ENCODE measurements at places on chromosomes 7 and 10.

DNA sequence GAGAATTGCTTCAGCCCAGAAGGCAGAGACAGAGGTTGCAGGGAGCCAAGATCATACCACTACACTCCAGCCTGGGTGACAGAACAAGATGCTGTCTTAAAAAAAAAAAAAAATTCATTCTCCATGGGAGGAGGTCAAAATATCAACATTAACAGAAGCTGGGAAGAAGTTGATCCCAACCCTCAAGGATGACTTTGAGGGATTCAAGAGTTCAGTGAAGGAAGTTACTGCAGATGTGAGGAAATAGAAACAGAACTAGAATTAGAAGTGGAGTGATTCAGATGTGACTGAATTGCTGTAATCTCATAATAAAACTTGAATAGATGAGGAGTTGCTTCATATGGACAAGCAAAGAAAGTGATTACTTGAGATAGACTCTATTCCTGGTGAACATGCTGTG lies 19.7 kb upstream of the RPEL1 start:
- no peak for DNase-seq

DNA sequence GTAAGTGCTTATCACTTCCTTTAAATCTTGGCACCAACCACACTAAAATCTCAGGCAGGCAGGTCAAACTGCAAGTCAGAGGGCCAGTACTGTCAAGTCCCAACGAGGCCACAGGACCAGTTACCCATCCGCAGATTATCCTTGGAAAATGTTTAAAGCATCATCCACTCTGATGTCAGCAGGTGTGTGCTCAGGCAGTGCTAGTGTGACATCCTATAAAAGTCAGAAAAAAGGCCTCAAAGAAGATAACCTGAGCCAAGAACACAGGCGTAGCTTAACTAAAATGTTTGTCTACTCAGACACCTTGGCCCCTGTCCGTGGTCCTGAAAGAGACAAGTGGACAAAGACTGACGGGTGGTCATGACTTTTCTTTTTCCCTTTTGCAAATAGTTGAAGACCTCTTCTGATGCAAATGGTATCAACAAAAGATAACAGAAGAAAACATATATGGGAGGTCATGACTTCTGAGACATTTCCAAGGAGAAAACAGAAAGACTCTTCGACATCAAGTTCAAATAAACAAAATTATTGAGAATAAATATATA lies 309.3 kb downstream of the KCNMA1 start:
- no peak for DNase-seq

DNA sequence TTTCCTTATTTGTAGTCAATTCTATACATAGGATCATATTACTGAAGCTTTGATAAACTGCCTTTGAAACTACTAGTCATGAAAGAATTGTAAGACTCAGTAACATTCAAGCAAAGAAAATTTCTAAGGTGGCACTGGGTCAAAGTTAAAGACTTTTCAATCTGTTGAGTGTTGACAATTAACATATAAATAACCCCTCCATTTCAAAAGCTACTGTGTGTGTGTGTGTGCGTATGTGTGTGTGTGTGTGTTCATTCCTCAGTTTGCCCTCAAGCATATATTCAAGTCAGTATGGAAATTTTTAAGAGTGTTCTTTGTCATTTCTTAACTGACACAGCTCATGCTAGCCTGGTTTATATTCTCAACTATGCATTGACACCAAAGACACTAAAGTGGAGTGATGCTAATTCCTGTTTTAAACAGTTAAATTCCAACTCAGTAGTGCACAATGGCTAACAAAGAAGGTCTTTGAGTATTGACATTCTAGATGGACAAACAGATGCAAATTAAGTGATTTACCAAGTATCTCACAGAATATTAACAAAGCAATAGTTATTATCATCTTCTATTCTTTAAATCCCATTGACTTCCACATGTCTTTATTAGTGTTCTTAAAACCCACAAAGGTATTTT lies 314.8 kb upstream of the GRM3 start:
- no peak for DNase-seq

GRCh38 chr10:102752934-102753664 lies 9.4 kb downstream of the WBP1L start:
- DNase-seq = no peak

- no peak for DNase-seq
These were observed 10.9 kb downstream of the MACC1 start for GRCh38 chr7:20206104-20206896.

DNA sequence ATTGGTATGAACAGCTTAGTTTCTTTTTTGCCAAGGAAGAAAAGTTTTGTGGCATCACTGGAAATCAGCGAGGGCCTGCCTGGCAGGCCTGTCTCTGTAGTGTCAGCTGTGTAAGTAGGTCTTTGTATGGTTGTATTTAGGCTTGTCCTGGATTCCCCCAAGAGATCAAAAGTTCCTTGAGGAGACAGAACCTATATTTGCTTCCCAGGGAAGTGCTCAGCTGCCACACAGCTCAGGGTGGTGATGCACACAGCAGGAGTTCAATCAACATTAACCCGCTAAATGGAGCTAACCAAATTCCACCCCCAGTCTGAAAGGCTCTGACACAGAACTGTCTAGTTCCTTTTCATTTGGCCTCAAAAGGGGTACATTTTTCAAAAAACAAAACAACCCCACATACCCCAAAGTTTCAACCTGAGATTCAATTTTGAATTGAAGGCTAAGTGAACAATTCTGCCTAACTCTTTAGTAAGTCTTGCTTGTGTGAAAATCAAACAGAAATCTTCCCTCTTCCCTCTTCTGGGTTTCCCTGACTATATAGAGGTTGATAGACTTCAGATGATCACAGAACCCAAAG lies 124.4 kb downstream of the CLEC2L start:
- no peak for DNase-seq

DNA sequence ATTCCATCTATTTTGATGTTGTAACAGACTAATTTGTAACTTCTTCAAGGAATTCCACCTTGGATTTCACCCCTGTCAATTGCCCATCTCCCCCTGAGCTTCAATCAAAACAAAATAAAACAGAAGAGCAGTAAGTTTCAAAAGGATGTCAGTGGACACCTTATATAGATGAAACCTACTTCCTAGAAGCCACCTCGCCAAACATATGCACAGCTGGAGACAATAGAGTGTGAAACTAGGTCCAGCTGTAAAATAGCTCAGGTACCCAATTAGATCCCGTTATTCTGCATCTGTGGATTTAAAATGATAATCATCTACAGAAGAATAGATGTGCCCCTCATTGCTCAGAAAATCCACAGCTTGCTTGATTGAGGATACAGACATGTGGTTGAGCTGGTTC lies 598.6 kb downstream of the SH2D4B start:
- no peak for DNase-seq

- DNase-seq = no peak
These were observed 481.5 kb upstream of the VSTM2A start for GRCh38 chr7:54060643-54061042.

GRCh38 chr7:50446542-50446960 lies 3.6 kb downstream of the FIGNL1 start:
- no peak for DNase-seq

GRCh38 chr10:102785818-102786217 lies 42.1 kb downstream of the WBP1L start:
- DNase-seq = no peak

- no peak for DNase-seq
These were observed 27.8 kb upstream of the SMURF1 start for GRCh38 chr7:99171731-99172130.

DNA sequence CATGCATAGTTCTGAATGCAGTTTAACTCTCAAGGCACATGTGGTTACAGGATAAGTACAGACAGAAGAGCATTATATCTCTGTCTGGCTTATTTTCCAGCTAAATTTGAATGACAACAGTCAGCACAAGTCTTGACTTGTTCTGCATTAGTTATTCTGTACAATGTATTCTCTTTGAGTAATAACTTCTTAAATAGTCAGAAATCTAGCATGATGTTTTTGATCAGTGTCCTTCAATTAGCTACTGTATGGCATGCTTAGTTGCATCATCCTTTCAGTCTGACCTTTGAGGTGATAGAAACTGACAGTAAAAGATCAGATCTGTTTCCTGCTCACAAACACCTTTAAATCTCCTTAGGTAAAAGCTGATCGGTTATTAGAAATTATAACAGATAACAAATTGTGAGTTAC lies 118.1 kb downstream of the ARL4A start:
- DNase-seq = no peak

GRCh38 chr10:12966067-12966466 lies 35.4 kb downstream of the CCDC3 start:
- no peak for DNase-seq

- DNase-seq = no peak
These were observed 42.9 kb downstream of the SH3PXD2A start for GRCh38 chr10:103812432-103812831.

- no peak for DNase-seq
These were observed 10.0 kb upstream of the CHCHD1 start for GRCh38 chr10:73771722-73772280.

- DNase-seq = no peak
These were observed 6.5 kb downstream of the CBX3 start for GRCh38 chr7:26208040-26208439.

- no peak for DNase-seq
These were observed 7.4 kb downstream of the NT5C3A start for GRCh38 chr7:33055158-33055557.

- no peak for DNase-seq
These were observed 7.0 kb downstream of the OSBPL3 start for GRCh38 chr7:24972991-24973390.

GRCh38 chr7:96236198-96237039 lies 85.5 kb downstream of the SLC25A13 start:
- no peak for DNase-seq

All from esophagus squamous epithelium (tissue), 5 donors.